ENCODE measurements at places on chromosomes 5 and 9.

DNA sequence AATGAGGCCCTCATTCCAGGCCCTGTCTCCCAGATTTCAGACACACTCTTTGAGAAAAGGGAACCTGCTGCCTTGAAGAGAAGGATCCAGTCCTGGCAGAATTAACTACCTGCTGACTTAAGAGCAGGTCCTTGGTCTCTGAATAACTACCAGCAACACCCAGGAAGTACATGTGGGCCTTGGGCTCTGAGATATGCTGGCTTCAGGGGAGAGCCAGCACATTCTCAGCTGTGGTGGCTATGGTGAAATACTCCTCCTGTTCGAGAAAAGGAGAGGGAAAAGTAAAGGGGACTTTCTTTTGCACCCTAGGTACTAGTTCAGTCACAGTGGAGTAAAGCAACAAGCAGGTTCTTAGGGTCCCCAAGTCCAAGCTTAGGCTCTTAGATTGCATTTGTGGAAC lies 120.0 kb downstream of the HMHB1 start:
- H3K27ac ChIP-seq, result no peak overlapping the region
- no peak for DNase-seq
- peaks cover 2% of the 10 kb centered on the region for H3K36me3 ChIP-seq
- H3K4me3 ChIP-seq, result no peak overlapping the region
- H3K27me3 ChIP-seq, result peaks cover 2% of the 10 kb centered on the region
- H3K4me1 ChIP-seq, result no peaks in the 10 kb centered on the region

GRCh38 chr9:13942695-13943094 lies 371.2 kb downstream of the NFIB start:
- DNase-seq, result peak; percentile 38
- no peaks in the 10 kb centered on the region for H3K4me1 ChIP-seq
- no peaks in the 10 kb centered on the region for H3K27me3 ChIP-seq
- no peak overlapping the region for H3K4me3 ChIP-seq

GRCh38 chr5:158995694-158996173 lies 104.0 kb downstream of the EBF1 start:
- H3K27ac ChIP-seq, result no peak overlapping the region
- H3K4me1 ChIP-seq, result no peaks in the 10 kb centered on the region

DNA sequence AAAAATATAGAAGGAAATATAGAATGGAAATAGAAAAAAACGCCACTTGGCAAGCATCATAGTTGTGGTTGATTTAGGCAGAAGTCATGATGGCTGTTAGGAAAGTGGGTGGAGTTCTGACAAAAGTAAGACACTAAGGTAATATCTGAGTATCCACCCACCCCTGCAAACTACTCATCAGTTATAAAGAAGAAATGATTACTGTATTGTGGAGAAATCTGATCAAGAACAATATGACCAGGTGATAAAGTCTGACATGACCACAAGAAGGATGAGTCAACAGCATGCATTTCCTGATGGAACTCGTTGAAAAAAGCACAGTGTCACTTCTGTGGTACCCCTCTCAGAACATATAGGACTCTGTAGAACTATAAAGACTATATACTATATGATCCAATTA lies 343.4 kb upstream of the PAPPA start:
- no peaks in the 10 kb centered on the region for H3K27me3 ChIP-seq
- no peak overlapping the region for H3K27ac ChIP-seq
- no peaks in the 10 kb centered on the region for H3K36me3 ChIP-seq
- no peak overlapping the region for H3K4me3 ChIP-seq
- H3K4me1 ChIP-seq, result no peaks in the 10 kb centered on the region

- H3K27me3 ChIP-seq, result no peaks in the 10 kb centered on the region
- no peak for DNase-seq
- H3K27ac ChIP-seq, result no peak overlapping the region
- no peak overlapping the region for H3K4me3 ChIP-seq
- no peaks in the 10 kb centered on the region for H3K4me1 ChIP-seq
Measured at GRCh38 chr9:111152614-111153406, 114.5 kb upstream of the LPAR1 start.

- no peaks in the 10 kb centered on the region for H3K4me1 ChIP-seq
- no peak for DNase-seq
- no peak overlapping the region for H3K27ac ChIP-seq
- H3K27me3 ChIP-seq, result no peaks in the 10 kb centered on the region
- H3K36me3 ChIP-seq, result no peaks in the 10 kb centered on the region
- no peak overlapping the region for H3K4me3 ChIP-seq
Measured at GRCh38 chr5:147223343-147223742, 11.5 kb upstream of the STK32A start.

DNA sequence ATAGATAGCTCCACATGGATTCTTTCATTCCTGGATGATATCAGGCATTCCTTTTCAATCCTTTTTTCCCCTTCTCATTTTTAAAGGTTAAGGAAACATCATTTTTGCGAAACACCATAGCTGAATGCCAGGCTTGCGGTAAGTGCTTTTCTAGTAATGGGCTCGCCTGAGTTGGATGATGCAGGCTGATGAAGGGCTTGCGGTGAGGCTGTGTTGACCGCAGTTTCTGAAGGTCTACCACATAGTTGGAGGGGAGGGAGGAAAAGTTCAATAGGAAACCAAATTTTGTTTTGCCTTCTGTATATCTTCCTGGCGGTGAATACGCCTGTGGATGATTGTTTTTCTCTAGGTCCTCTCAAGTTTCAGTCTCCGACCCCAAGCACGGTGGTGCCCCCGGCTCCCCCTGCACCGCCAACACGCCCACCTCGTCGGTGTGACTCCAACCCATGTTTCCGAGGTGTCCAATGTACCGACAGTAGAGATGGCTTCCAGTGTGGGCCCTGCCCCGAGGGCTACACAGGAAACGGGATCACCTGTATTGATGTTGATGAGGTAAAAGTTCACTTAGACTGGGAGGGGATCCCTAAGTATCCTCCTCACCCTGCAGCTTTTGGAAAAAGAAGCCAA lies 24.3 kb downstream of the THBS4 start:
- no peak overlapping the region for H3K4me3 ChIP-seq
- peaks cover 5% of the 10 kb centered on the region for H3K4me1 ChIP-seq
- H3K36me3 ChIP-seq, result no peaks in the 10 kb centered on the region
- H3K27me3 ChIP-seq, result no peaks in the 10 kb centered on the region
- H3K27ac ChIP-seq, result no peak overlapping the region
- no peak for DNase-seq

DNA sequence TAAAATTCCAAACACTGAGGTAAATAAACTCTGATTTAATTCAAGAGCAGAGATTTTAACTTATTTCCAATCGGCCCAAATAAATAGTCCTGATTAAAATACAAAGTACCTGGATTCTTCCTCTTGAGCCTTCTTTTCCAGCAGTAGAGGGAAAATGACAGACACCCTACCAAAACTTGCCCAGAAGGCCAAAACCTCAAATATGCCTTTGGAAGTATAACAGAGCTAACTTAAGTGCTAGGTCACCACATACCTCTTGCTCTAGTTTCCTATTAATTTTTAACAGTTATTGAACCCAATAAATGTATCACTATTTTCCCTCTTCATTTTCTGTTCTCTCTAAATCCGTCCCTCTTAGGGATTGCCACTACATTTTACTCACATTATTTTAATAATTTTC lies 1.4 kb downstream of the BAAT start:
- no peak overlapping the region for H3K27ac ChIP-seq
- DNase-seq, result no peak
- H3K4me1 ChIP-seq, result peaks cover 2% of the 10 kb centered on the region
- no peak overlapping the region for H3K4me3 ChIP-seq

- H3K27me3 ChIP-seq, result no peaks in the 10 kb centered on the region
- no peaks in the 10 kb centered on the region for H3K36me3 ChIP-seq
- DNase-seq, result no peak
- no peak overlapping the region for H3K27ac ChIP-seq
Measured at GRCh38 chr5:120164986-120165385, 299.1 kb upstream of the PRR16 start.

DNA sequence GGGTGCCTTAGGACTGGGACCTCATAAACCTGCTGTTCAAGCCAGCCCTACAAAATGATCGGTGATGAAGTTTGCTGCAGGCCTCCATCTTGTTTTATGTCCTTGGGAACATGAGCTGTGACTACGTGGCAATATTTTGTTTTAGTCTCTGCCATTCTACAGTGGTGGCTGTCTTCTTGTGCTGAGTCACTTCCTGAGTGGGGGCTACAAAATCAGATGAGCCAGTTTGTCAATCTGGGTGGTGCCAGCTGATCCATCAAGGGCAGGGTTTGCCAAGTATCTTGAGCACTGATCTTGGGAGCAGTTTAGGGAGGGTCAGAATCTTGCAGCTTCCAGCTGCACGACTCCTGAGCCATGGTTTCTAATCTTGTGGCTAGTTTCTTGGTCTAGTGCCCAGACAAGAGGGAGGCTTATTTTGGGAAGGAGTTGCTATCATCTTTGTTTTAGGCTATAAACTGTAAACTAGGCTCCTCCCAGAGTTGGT lies 94.7 kb downstream of the YTHDC2 start:
- H3K27ac ChIP-seq, result no peak overlapping the region
- H3K36me3 ChIP-seq, result no peaks in the 10 kb centered on the region
- peaks cover 11% of the 10 kb centered on the region for H3K4me1 ChIP-seq
- H3K4me3 ChIP-seq, result no peak overlapping the region
- DNase-seq, result no peak

DNA sequence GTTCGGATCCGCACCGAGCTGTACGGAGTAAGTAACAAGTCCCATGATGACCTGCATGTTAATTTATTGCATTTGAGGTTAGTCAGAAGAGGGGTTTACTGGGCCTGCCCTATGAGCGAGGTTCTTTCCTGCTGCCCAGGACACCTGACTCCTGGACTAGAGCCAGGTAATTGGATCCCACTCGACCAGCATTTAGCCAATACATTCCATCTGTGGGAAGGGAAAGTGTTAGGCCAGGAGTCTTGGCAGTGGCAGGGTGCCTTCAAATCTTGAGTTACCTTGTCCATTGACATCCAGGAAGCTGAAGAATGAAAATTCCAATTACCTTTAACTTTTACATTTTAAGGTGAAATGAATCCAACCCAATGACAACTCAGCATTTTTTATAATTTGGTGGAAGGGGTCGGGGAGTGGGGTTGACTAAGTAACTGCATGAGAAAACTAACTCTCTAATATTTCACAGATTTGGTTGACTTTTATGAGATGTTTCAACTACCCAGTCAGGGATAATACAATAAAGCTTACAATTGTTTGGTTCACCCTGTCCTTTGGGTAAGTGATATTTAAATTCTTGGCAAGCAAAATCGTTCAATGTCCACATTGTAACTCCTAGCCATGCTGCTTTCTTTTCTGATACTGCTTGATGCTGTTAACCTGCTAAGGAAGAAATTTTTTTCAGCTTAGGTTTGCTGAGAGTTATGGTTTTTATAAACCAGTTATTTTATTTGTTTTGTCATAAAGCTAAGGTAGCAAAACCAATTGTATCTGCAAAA lies 111.6 kb upstream of the IQGAP2 start:
- peaks cover 32% of the 10 kb centered on the region for H3K27me3 ChIP-seq
- peaks cover 14% of the 10 kb centered on the region for H3K4me1 ChIP-seq
- H3K4me3 ChIP-seq, result no peak overlapping the region
- no peaks in the 10 kb centered on the region for H3K36me3 ChIP-seq

DNA sequence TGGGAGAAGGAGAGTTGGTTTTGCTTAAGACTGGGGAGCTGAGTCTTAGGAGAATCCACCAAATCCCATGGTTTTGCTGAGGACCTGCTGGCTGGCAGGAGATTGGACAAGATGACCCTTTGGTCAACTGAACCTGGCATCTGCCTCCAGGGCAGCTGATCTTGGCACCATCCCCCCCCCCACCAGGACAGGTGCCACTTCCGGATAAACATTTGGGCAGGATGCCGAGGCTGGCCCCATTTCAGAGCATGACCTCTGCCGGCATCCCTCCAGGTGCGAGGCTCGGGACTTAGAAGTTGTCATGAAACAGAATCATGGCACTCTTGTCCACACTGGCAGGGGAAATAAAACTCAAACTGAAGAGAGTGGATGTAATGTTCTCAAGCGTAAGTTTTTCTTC lies 165.6 kb downstream of the MACROH2A1 start:
- H3K4me1 ChIP-seq, result no peaks in the 10 kb centered on the region
- H3K36me3 ChIP-seq, result no peaks in the 10 kb centered on the region
- H3K27me3 ChIP-seq, result no peaks in the 10 kb centered on the region
- no peak for DNase-seq

- H3K36me3 ChIP-seq, result no peaks in the 10 kb centered on the region
- no peak overlapping the region for H3K4me3 ChIP-seq
- H3K27me3 ChIP-seq, result peaks cover 20% of the 10 kb centered on the region
- no peak overlapping the region for H3K27ac ChIP-seq
- no peak for DNase-seq
Measured at GRCh38 chr9:113641100-113641885, 177.8 kb downstream of the RGS3 start.

DNA sequence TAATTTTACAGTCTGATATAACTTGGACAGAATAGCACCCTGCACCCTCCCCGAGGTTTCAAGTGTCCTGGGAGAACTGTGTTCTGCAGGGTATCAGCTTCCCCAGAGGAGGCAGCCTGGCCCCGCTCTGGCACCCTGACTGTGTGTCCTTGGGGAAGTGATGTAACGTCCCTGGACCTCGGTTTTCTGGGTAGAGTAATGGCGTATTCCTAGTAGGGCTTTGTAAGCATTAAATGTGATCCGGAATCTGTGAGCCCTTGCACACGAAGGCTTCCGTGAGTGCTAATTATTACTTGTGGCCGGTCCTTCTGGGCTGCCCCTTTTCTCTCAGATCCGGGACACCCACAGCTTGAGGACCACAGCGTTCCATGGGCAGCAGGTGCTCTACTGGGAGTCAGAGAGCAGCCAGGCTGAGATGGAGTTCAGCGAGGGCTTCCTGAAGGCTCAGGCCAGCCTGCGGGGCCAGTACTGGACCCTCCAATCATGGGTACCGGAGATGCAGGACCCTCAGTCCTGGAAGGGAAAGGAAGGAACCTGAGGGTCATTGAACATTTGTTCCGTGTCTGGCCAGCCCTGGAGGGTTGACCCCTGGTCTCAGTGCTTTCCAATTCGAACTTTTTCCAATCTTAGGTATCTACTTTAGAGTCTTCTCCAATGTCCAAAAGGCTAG lies 1.0 kb upstream of the CACFD1 start:
- H3K4me3 ChIP-seq, result peak overlapping the region; percentile 90
- H3K27me3 ChIP-seq, result peaks cover 10% of the 10 kb centered on the region
- no peak overlapping the region for H3K27ac ChIP-seq
- peaks cover 2% of the 10 kb centered on the region for H3K4me1 ChIP-seq

Measured in T-helper 2 cell treated with Interferon-gamma antibody and Interleukin-4, amounts not matched to agents 5 μg/mL and 100 μg/mL, for 36 hours (primary cell).